Ovary (tissue), 10 donors: ENCODE measurements at places on chromosomes 5 and 9. TPM values are rescaled to one million over a fixed set of nuclear protein-coding genes. Genes with fewer than 3 reads are reported as not detected.

- H3K27ac ChIP-seq: no peak overlapping the region
- H3K4me3 ChIP-seq: no peak overlapping the region
- no peaks in the 10 kb centered on the region for H3K27me3 ChIP-seq
- no peaks in the 10 kb centered on the region for H3K4me1 ChIP-seq
Observed at GRCh38 chr5:165624166-165624946, 2118.9 kb downstream of the MAT2B start.

DNA sequence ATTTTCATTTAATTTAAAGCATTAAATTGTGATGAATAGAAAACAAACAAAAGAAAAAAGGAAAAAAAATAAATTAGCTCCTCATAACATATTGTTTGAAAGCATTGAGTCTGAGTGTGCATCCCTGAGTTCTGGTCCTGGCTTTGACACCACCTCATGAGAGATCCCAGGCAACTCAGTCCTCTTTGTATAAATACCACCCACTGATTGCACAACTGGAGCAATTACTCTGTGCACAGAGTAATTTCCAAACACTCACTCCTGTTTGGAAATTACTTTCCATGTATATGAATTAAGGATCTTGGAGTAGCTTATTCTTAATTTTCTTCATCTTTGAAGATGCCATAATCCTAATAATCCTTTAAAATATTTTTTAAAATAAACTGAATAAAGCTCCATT is 59.4 kb upstream of the C5orf46 start:
- H3K27ac ChIP-seq: no peak overlapping the region
- H3K4me3 ChIP-seq: no peak overlapping the region
- no peaks in the 10 kb centered on the region for H3K27me3 ChIP-seq
- no peaks in the 10 kb centered on the region for H3K4me1 ChIP-seq

DNA sequence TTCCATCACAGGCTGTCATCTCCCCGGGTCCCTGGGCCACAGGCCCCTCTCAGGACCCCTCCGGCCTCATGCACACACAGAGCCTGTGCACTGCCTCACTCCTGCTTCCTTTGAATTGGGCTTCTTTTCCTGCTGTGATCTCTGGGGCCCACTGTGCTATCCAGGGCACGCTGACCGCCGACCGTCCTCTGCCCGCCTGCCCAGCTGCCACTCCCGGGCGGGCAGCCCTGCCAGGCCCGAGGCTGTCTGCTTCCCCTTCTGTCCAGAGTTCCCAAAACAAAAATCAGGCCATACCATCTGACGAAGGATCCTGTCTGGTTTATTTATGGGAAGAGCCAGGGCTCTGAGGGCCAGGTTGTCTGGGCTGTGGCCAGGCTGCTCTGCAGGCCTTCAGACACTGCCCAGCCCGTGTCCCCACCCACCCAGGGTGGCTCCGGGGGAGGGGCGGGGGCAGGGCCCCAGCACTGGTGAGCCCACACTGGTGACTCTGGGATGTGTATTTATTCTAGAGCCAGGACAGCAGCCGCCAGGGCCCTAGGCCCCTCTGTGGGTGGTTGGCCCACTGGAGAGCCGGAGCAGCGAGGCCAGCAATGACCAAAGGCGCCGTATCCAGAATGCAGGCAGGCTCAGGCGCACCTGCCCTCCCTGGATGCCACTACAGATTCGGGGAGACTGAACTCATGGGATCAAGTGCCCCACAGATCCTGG is 57.0 kb downstream of the ADAMTS2 start:
- no peak overlapping the region for H3K27ac ChIP-seq
- DNase-seq: peak; percentile 36
- H3K27me3 ChIP-seq: no peaks in the 10 kb centered on the region
- no peak overlapping the region for H3K4me3 ChIP-seq
- no peaks in the 10 kb centered on the region for H3K36me3 ChIP-seq

DNA sequence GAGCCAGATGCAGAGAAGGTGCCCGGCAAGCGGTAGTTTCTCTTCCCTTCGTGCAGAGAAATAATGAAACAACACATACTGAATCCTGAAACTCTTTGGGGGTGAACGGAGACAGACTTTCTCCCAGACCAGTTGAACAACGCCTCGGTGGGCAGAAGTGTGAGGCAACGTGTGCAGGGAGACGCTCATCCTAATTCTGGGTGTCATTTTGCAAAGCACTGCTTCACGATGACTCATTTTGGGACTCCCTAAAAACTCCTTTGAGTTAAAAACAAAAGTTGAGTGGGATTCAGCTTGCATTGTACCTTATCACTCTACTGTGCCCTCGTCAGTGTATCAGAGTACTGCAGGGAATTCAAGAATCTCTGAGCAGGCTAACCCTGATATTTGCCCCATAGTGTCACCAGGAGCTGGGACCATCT is 3.5 kb upstream of the NEK6 start:
- no peaks in the 10 kb centered on the region for H3K36me3 ChIP-seq
- H3K27ac ChIP-seq: no peak overlapping the region
- H3K4me3 ChIP-seq: no peak overlapping the region

Gene PCAT7
- total RNA-seq: not detected
